ENCODE measurements at places on chromosomes 6 and 20.
A peak's percentile ranks its signal among the peaks of the same experiment; 100 is the strongest.

DNA sequence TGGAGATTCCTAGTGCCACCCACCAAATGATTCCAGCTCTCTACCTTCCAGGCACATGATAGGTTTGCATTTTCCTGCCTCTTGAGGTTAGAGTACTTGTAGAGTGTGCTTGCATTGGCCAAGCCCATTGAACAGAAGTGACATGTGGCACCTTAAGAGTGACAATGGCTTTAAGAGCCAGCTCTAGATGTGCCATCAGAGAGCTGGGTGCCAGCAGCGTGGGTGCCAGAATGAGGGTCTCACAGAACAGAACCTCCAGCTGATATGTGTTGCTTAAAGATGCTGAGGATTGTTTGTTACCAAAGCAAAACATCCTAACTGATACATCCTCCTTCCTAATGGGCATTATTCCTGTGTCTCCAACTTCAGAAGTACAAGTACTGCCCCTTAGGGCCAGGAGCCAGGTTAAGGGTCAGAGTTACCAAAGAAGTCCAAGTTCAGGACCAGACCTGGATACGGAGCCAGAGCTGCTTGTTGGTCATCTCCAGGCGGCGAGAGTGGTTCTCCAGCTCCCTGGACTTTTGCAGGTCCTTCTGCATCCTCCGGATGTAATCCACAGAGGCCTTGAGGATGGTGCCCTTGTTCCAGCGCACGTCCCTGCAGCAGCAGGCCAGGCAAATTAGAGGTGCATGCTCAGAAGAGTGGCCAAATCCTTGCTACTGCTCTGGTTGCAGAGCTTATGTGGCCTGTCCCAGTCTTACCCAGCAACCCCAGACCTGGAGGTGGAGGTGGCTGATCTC is 47.5 kb downstream of the MDFI start:
- DNase-seq, result no peak

DNA sequence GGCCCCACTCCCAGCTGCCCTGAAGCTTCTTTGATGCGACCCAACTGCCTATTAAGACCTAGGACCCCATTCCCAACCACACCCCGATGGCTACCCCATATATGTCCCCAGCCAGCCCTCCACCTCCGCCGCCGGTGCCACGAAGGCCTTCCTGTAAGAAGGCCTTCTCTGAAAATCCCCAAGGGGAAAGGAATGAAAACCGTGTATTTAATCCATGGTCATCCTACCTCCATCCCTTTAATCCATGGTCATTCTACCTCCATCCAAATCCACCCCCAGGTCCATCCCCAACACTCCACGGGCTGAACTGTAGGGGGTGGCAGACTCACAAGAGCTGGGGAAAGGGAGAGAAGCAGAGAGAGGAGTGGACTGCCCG is 545 bp upstream of the VSX1 start:
- DNase-seq, result no peak

- no peak for DNase-seq
Observed at GRCh38 chr20:19926591-19926990, 90.6 kb upstream of the NAA20 start.

DNA sequence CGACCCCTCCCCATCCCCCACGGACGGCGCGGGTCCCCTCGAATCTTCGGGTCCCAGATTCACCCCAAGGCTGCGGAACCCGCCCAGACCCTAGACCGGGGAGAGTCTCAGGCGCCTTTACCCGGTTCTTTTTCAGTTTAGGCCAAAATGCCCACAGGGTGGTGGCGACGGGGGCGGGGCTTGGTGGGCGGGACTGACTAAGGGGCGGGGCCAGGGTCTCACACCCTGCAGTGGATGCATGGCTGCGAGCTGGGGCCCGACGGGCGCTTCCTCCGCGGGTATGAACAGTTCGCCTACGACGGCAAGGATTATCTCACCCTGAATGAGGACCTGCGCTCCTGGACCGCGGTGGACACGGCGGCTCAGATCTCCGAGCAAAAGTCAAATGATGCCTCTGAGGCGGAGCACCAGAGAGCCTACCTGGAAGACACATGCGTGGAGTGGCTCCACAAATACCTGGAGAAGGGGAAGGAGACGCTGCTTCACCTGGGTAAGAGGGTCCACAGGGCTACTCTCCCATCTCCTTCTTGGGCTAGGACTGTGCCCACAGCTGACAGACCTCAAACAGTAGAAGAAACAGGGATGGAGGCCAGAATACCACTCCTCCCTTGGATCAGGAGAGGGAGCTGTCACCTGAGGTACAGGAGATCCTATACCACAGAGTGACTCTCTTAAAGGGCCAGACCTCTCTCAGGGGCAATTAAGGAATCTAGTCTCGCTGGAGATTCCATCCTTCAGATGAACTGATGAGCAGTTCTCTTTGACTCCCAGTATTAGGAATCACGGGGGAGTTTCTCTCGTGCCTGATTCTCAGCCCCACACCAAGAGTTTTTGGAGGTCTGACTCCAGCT is 942 bp downstream of the HLA-E start:
- no peak for DNase-seq

- no peak for DNase-seq
Observed at GRCh38 chr20:29300579-29301551, 1956.6 kb upstream of the DEFB115 start.

- peak; percentile 38 for DNase-seq
Observed at GRCh38 chr6:104118274-104118673, 741.4 kb downstream of the HACE1 start.

GRCh38 chr6:39377539-39377950 is 55.0 kb upstream of the KCNK16 start:
- peak; percentile 18 for DNase-seq

- DNase-seq, result no peak
Observed at GRCh38 chr20:49149281-49150045, 38.7 kb downstream of the STAU1 start.

GRCh38 chr6:7267466-7268091 is 45.4 kb downstream of the SSR1 start:
- DNase-seq, result peak; percentile 96

DNA sequence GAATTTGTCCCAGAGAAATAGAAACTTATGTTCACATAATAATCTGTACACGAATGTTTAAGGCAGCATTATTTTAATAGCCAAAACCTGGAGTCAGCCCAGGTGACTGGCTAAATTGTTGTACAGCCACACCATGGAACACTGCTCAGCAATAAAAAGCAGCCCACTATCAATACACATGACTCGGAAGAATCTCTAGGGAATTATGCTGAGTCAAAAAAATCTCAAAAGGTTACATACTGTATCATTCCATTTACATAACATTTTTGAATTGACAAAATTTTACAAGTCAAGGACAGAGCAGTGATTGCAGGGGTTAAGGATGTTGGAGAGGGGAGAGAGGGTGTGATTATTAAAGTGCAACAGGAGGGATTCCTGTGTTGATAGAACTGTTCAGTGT is 163.4 kb downstream of the UBE3D start:
- DNase-seq, result no peak

GRCh38 chr6:155216312-155217046 is 47.3 kb upstream of the CLDN20 start:
- no peak for DNase-seq

All from kidney epithelial cell (primary cell).